ENCODE measurements at places on chromosomes 13 and 19.

DNA sequence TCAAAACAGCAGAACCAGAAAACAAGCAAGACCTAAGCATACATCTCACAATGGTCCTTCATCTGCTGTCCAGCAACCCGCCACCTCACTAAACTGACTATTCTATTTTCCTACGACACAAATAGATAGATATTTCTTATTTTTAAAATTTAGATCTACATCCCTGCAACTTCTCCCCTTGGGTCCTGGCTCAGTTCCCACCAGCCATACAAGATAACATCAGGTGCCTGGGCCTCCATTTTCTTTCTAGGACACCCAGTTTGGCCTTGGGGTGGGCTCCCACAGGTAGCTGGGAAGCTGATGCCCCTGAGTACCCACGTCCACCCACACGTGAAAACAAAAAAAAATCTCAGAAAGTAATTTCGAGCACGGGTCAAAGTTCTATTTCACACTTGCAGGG is 47.6 kb downstream of the TGDS start:
- no peak for DNase-seq

- DNase-seq, result no peak
Measured at GRCh38 chr13:20119960-20120359, 40.9 kb downstream of the GJA3 start.

DNA sequence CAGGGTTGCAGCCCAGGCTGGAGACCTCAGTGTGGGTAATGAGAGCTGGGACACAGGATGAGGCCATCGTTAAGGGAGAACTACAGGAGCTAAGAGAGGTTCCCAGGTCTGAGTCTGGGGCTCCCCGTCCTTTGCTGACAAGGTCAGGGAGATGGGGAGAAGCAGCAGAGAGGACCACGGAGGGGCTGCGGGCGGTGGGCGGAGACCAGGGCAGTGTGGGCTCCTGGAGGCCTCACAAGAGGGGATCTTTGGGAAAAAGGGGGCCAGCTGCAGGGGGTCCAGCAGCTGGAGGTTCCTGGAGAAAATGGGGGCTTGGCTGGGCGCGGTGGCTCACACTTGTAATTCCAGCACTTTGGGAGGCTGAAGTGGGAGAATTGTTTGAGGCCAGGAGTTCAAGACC is 16.0 kb downstream of the RFX1 start:
- DNase-seq, result no peak

GRCh38 chr13:42495751-42496150 is 78.2 kb upstream of the TNFSF11 start:
- no peak for DNase-seq

DNA sequence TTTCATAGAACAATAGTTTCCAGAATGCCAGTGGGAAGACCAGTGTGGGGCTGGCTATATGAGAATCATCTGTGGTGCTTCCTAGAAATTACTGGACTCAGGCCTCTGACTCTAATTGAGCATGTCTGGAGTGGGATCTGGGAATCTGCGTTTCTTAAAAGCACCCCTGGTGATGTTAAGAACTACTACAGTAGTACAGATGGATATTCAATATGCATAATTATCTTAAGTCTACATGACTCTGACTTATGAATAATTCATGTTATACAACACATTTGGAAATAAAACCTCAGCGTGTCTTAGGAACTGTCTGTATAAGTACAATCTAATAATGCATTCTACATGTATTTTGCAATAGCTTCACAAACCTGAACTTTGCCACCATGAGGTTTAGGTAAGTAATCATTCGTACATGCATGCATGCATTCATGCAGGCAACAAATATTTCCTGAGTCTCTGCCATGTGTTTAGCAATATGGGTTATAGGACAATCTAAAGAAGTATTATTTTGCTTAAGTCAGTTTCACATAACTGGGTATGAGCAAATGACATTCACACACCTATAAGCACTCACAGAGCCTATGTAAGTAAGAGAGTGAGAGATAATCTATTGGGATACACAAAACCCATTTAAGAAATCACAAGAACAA is 62.0 kb downstream of the EPSTI1 start:
- DNase-seq, result no peak

DNA sequence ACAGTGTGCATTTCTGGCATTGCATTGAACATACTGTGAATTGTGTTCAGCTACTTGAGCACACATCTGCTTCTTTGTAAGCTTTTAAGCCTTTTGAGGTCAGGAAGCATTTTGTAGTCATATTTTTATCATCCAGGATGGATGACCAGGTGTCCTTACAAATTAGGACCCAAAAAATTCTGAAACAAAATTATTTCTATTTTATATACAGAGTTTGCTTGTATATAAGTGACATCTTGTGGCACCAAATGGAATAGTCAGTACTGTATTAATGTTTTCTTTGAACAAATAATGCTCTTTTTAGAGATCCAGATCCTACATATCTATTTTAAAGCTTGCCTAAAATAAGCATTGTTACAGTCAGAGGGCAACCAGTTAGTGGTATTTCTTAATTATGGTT is 9.5 kb upstream of the SUPT20H start:
- DNase-seq, result no peak

GRCh38 chr13:26262156-26262555 is 8.2 kb downstream of the CDK8 start:
- DNase-seq, result no peak

DNA sequence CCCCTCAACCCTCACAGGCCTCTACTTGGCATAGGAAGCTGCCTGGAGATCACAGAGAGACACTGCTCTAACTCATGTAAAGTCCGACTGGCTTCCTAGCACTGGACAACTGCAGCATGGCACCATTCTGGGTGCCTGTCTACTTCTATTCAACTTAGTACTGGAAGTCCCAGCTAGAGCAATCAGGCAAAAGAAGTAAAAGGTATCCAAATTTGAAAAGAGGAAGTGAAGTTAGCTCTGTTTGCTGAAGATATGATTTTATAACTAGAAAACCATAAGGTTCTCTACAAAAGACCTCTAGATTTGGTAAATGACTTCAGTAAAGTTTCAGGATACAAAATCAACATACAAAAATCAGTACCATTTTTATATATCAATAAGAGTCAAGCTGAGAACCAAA is 1017.6 kb downstream of the PCDH9 start:
- DNase-seq, result no peak

DNA sequence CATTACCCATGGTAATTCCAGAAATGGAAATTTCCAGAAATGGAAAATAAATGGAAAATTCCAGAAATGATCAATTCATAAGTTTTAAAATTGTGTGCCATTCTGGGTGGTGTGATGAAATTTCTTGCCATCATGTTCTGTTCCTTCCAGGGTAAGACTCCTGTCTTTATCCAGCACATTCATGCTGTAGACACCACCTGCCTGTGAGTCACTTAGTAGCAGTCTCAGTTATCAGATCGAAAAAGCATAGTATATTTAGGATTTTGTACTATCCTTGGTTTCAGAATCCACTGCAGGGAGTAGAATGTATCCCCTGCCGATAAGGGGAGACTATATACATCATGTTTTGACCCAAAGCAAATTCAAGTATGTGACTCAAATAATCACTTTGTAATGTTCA is 26.7 kb upstream of the CSNK1A1L start:
- DNase-seq, result no peak

- no peak for DNase-seq
Measured at GRCh38 chr19:51150627-51151026, 8.5 kb downstream of the SIGLEC7 start.

DNA sequence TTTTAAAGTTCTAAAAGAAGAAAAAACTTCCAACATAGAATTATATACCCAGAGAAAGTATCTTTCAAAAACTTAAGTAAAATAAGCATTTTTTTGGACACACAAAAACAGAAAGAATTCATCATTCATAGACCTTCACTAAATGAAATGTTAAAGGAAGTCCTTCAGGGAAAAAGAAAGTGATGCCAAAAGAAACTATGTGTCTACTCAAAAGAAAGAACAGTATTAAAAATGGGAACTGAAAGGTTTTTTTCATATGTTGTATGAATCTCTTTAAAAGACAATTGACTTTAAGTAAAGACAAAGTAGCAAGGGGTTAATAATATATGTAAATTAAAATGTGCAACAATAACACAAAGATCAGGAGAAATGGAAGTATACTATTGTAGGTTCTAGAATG is 96.5 kb downstream of the DHRS12 start:
- no peak for DNase-seq

DNA sequence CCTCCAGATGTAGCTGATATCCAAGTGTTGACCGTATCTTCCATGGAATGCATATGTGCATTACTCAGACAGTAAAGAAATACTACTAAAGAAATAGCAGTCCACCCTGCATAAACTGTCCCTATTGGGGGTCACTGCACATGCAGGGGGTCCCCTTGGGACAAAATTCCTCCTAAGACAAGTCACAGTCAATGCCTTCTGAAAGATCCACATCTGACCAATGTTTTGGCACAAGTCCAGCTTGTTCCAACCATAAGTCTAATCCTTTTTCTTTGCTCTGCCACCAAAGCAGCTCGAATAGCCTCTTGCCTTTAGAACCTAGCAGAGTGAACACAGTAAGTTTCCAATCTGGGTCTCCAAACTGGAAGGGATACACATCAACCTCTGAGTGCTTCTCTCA is 87.9 kb downstream of the DIAPH3 start:
- DNase-seq, result no peak

DNA sequence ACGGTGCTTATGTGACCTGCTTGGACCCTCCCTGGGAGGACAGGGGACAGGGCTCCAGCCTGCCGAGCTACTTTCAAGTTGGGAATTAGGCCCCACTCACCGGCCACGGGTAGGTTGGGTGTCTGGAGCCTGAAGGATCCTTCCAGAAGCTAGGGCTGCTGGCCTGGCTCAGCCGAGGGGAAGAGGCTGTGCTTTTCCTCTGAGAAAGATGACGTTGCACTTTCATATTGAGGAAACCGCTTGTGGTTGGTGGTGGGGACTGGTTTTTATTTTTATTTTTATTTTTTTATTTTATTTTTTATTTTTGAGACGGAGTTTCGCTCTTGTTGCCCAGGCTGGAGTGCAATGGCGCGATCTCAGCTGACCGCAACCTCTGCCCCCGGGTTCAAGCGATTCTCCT is at the start of gene TMEM150B:
Gene TMEM150B, minus strand, starts transcription at position 170 of the 400 bp plus-strand sequence. CDS start 4,305 bp downstream, outside the sequence.
- no peak for DNase-seq

GRCh38 chr19:13151605-13152355 is 1.6 kb downstream of the IER2 start:
- DNase-seq, result peak; percentile 93

DNA sequence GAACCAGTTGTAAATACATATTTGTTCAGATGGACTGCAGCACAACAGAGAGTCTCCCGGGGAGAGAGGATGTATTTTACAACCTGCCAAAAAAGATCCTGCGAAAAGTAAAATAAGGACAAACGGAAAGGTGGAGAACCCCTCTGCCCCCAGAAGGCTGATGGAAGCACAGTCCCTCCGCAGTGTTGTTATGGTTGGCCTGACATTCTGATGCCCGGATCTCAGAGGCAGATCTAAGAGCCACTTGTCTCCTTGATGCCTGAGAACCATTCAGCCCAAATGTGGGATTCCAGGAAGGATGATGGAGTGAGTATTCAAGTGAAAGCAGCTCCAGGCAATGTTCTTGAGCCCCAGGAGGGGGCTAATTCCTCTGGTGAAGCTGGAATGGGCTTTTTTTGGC is 458.7 kb downstream of the ZNF536 start:
- DNase-seq, result no peak

DNA sequence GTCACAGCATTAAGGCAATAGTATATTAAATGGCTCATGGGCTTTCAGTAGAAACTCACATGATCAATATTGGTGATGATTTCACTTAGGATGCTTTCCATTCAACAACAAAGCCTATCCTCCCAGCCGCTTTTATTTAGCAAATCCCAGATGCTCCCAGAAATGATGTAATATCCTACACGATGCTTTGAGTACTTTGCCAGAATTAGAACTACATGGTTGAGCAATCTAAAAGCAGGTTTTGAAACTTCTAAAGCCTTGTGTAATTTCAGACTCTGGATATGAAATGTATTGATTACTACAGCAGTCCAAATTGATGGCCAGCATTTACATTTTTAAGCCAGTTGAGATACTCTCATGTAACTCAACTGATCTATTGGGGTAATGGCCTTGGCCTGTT is 13.6 kb downstream of the DLEU7 start:
- peak; percentile 60 for DNase-seq

DNA sequence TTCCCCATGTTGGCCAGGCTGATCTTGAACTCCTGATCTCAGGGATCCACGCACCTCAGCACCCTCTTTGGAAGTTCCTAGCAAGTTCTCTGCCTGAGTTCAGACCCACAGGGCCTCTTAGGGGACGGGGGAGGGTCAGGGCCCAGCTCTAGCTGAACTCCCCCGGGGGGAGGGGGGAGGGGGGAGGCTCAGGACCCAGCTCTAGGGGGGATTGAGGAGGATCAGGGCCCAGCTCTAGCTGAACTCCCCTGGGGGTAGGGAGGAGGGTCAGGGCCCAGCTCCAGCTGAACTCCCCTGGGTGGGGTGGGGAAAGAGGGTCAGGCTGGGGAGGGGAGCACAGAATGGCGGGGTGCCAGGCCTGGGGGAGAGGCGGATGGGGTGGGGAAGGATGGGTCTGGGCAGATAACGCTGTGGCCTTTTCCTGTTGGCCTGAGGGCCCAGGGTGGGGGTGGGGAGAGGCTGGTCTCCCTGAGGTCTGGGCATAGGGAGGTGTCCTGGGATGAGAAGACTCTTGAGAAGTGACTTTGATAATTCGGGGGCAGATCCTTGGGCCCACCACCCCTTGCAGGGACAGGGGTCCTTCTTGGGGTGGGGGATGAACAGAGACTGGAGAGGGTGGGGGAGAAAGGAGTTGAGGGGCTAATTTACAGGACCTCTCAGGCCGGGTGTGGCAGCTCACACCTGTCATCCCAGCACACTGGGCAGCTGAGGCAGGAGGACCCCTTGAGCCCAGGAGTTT is 5.5 kb upstream of the PTBP1 start:
- no peak for DNase-seq

GRCh38 chr13:30585748-30586262 is 31.9 kb upstream of the USPL1 start:
- DNase-seq, result no peak

GRCh38 chr19:8615024-8615423 is 4.5 kb upstream of the ADAMTS10 start:
- no peak for DNase-seq

DNA sequence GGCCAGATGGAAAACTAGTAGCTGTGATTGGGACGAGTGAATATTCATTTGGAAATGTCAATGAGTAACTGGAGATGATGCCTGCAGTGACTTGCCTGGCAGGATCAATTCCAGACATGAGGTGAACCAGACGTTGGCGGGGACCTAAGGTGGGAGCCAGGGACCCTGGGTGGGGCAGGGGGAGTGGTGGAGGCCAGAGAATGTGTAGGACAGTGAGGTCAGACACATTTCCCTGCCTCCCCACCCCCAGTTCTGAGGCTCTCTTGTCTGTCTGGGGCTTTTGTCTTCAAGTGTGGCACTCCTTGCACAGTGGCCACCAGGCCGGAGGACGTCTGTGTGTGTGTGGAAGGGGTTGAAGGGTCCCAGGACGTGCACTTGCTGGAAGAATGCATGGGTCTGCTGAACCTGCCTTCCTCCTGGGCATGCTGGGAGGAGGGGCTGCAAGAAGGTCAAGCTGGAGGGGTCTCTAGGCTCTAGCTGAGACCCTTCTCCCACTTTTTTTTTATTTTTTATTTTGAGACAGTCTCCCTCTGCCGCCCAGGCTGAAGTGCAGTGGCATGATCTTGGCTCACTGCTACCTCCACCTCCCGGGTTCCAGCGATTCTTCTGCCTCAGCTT is 51.6 kb downstream of the CHST8 start:
- no peak for DNase-seq

- DNase-seq, result no peak
Measured at GRCh38 chr19:3667037-3667638, 33.1 kb downstream of the PIP5K1C start.

GRCh38 chr13:107882708-107883560 is 332.4 kb downstream of the LIG4 start:
- DNase-seq, result no peak

- no peak for DNase-seq
Measured at GRCh38 chr13:110574161-110574560, 12.6 kb upstream of the RAB20 start.

- DNase-seq, result peak; percentile 28
Measured at GRCh38 chr13:26941345-26942174, 181.0 kb upstream of the GPR12 start.
